ENCODE measurements at places on chromosomes 1 and 21. TPM values are rescaled to one million over a fixed set of nuclear protein-coding genes. Genes with fewer than 3 reads are reported as not detected.

CR1L gene
- total RNA-seq = not detected

DNA sequence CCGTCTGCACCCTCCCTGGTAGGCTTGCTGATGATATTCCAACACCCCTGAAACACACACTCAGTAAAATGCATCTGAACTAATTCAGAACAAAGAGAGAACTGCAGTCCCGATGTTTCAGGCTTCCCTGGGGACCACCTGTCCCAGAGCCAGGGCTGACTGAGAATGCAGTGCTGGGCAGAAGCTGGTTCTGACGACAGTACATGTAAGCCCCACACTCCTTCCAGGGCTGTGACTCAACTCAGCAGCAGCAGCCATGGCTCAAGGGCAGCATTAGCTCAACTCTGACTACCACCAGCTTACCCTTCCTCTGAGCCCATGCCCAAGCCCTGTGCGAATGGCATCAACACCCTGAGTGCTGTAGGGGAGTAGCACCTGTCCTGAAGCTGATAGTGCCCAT lies 56.4 kb upstream of the SIPA1L2 start:
- DNase-seq = no peak

- DNase-seq = no peak
Measured at GRCh38 chr1:114103992-114104391, 49.7 kb downstream of the SYT6 start.

DNA sequence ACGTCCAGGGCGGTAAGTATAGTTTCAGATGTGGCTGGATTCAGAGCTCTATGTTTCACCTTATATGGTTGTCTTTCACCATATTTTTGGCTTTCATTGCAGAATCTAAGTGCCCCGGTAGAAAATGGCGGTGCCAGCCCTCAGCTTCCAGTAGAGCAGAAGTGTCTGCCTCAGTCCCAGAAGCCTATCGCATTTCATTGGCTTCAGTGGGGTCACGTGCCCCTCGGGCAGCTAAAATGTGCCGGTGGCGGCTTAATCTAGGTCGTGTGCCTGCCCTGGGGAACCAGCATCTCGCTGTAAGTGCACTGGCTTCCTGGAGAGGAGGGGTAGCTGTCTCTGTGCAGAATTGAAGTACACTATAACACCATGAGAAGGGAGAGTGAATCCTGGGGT lies 107.4 kb upstream of the MAGI3 start:
- DNase-seq = no peak

CRP gene
- not detected for total RNA-seq

MPL gene
- total RNA-seq = not detected

- DNase-seq = no peak
Measured at GRCh38 chr1:112464501-112464900, 44.3 kb upstream of the WNT2B start.

RGS13 gene
- total RNA-seq = not detected

DNA sequence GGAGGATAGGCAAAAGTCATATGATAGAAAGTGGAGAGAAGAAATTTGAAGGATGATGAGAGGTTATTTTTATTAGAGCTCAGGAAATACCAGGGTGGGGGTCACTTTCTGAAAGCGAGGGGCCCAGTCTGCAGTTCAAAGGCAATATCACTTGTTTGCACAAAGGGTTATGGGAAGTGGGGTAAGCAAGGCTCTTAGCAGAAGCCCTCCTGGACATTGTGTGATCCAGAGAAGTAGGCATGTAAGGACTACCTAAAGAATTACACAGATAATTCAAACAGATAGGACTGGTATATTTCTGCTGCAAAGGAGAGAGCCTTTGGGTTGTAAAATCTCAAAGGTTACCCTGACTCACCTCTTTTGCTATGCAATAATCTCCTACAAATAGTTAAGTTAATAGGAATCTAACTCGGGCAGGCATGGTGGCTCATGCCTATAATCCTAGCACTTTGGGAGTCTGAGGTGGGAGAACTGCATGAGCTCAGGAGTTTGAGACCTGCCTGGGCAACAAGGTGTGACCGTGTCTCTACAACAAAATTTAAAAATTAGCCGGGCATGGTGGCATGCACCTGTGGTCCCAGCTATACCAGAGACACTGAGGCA lies 25.2 kb upstream of the PRRC2C start:
- DNase-seq = no peak

DNA sequence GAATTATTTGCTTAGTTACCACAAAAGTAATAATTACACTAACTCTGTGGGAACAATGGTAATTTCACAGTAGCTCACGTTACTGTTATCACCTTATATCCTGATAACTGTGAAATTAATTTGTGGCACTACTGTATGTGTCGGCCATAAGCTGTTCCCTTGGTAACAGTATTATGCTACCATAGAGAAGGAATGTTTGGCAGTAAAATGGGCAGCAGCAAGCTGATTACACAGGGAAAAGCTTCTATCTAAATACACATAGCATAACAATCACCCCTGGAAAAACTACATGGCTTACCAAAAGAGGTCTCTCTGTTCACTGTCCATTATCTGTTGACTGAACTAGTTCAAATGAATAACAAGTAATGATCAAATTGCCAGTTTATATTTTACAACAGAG lies 124.1 kb downstream of the DPYD start:
- DNase-seq = no peak

GRCh38 chr1:221993444-221993948 lies 251.6 kb upstream of the DUSP10 start:
- peak; percentile 14 for DNase-seq

DNA sequence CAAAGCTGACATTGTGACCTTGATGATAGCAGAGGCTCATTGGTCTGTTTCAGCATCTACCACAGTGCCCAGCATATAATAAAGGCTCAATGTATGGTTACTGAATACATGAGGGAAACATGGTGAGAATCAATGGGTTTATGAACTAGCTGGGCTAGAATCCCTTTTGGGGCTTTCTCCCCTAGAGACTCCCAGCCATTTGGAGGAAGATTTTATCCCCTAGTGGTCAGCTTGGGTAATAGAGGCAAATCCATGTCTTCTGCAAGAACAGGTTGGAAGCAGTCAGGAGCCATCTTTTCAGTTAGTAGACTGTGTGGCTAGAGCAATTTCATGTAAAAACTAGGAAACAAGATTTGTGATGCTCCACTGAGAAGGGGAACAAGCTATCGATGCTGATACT lies 15.8 kb upstream of the REG4 start:
- DNase-seq = no peak

PCBP3 gene
- total RNA-seq = 20.2 TPM

DNA sequence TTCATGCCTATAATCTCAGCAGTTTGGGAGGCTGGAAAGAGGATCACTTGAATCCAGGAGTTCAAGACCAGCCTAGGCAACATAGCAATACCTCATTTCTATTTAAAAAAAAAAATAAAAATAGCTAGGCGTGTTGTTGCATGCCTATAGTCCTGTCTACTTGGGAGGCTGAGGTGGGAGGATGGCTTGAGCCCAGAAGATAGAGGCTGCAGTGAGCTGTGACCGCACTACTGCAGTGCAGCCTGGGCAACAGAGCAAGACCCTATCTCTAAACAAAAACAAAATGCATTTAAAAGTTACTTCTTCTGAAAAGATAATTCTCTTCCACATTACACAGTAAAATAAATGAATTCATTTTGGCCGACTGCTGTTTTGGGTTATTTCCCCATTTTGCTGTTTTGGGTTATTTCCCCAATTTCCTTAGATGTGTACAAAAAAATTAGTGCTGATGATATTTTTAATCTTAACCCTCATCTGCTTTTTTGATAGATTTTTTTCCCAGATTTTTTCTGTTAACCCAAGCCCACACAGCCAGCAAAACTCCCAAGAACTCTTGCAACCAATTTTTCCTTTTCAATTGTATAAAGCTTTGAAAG lies 23.0 kb upstream of the SAMSN1 start:
- no peak for DNase-seq

DNA sequence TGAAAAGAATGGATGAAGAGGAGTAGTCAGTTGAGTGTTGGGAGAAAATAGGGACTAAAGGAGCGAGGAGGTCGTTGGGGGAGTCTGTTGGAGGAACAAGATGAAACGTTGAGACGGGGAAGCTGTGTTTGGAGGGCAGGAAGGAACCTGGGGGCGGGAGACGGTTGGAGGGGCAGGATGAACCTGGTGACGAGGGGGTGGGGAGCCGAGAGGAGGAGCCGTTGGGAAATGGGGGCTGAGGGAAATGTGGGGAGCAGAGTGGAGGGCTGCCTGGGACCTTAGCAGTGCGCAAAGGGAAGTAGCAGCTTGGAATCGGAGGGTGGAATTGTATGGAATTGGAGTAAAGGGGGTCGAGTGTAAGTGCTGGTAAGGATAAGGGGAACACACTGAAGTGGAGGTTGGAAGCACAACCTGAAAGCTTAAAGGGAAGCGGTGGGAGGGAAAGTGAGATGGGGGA lies 630 bp downstream of the MTF2 start:
- peak; percentile 37 for DNase-seq

DNA sequence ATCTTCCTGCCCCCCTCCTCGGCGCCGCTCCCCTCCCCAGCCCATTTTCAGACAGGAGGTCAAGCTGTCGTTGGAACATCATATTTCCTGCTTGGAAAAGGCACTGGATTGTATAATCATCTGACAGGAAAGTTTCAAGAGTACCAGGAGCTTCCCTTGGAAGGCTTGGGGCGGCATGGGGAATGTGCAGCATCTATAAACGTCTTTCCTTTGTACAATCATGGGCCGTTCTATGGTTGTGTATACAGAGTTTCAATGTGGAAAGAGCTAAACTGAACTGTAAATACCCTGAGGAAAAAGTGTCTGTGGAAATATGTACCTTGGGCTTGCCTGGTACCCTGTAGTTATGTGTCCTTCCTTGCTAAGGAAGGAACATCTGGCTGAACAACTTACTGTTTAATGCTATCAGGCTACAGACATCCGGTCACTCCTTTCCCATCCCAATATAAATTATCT lies 368.1 kb upstream of the ADGRL2 start:
- no peak for DNase-seq

RAB25 gene
- total RNA-seq = 0.95 TPM

- no peak for DNase-seq
Measured at GRCh38 chr1:6329396-6329795, 64.2 kb downstream of the ACOT7 start.

- no peak for DNase-seq
Measured at GRCh38 chr21:33135925-33136324, 66.0 kb downstream of the OLIG1 start.

NVL gene
- 39.0 TPM for total RNA-seq

GRCh38 chr1:109816975-109817535 lies 53.3 kb upstream of the EPS8L3 start:
- DNase-seq = no peak

GRCh38 chr1:237556911-237557310 lies 333.8 kb downstream of the ZP4 start:
- DNase-seq = no peak

GRCh38 chr1:44296806-44297205 lies 58.3 kb downstream of the ERI3 start:
- no peak for DNase-seq

- DNase-seq = no peak
Measured at GRCh38 chr1:20282533-20282932, 8.1 kb upstream of the VWA5B1 start.

DNA sequence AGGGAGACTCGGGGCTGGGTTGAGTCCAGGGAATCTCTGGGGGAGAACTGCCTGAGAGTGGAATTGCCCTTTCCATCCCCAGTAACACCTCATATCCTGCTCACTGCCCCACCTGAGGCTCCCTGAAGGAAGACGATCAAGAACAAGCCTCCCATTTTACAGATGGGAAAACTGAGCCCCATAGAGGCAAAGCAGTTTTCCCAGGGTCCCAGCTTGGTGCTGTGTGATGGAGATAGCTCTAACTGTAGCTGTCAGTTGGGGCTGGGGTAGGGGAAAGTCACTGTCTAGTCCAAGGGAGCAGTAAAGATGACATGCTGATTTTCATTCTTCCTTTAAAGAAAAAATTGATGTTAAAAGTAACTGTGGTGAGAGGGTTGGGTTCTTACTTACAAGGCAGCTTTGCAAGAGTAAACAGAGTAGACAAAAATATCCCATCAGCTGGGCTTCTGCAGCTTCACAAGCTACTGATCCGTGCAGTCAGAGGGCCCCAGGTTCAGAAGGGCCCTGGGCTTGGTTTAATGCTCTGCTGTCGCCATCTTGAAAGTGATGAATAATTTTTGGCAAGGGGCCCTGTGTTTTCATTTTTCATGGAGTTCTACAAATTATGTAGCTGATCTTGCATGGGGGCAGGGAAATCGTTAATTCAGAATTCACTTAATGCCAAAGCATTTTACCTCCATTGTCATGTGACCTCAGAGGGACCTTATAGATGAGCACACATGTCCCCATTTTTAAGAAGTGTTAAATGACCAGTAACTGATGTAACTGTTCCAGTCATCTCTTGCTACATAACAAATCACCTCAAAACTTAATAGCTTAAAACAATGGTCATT lies 17.6 kb upstream of the TNFRSF1B start:
- no peak for DNase-seq

DNA sequence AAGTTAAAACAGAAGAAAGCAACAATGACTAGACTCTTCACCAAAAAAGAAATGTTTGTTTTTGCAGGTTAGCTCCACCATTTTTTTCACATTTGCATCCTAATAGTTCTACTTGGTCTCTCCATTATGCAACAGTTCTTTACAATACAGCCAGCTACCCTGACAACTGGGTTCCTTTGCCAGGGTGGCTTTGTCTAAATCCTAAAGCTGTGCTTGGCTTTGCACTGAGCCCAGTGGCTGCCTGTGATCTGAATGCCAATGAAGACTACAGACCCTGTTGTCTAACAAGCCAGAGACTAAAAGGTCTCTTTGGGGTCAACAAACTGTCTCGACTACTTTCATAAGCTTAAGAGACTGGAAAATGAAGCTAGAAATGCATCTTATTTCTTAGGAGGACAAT lies 112.0 kb downstream of the AKT3 start:
- no peak for DNase-seq

DNA sequence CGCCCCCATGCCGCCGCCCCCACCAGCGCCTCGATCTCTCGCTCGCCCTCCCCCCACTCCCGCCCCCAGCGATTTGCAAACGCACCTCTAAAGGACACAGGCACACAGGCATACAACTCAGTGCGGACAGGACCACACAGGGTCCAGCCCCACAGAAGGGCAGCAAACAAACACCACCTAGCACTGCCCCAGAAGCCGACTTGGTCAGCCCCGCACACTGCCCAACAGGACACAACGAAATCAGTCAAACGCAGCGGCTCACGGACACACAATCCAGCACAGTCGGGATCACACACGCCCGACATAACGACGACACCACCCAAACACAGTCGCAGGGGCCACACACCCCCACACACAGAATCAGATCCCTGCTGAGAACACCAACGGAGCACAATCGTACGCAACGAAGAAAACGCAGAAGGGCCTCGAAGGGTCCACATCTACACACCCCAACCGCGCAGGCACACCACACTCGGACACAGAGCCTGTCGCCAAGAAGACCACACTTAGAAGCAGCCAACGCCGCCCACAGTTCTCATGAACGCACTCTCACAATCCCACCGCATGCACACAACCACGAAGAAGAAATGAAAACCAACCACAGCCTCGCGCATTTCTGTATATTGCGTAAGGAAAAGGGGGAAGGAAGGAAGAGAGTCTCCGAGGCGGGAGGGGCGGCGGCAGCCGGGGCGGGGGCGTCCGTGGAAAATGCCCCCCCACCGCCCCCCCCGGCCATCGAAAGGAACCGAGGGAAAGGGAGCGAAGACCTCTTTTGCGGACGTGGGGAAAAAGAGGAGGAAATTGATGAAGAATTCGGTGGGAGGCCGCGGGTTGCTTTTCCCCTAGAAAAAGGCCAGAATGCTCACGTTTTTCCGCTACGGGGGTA lies 481 bp downstream of the TAL1 start:
- peak; percentile 60 for DNase-seq

- peak; percentile 37 for DNase-seq
Measured at GRCh38 chr1:52904927-52905698, 16.4 kb downstream of the ECHDC2 start.
